C1 segment of cervical spinal cord (tissue), 14 donors: ENCODE measurements at places on chromosomes 2 and 18.

DNA sequence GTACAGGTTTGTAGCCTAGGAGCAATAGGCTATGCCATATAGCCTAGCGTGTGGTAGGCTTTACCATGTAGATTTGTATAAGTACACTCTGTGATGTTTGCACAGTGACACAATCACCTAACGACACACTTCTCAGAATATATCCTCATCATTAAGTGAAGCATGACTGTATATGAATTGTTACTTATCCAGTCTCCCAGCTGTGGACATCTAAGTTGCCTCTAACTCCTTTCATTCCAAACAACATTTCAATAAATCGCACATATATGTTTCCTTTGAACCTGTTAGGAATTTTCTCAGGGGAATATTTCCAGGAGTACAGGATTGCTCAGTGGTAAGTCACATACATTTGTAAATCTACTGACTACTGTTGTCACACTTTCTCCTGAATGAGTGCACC lies 90.0 kb downstream of the ARHGAP15 start:
- no peak for DNase-seq

DNA sequence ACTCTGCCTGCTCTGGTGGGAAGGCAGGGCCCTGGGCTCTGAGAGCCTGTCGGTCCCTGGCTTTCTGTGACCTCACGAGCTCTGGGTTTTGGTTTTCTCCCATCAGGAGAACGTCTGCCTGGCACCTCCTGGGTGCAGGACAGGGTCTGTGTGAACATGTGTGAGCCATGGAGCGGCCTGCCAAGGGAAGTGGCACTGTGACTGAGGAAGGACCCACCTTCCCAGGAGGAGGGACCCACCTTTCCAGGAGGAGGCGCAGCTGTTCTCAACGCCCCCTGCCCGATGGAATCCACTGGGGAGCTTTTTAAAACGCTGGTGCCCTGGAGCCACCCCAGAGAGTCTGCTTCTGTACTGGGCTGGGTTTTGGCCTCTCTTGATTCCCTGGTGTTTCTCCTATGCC lies 168.7 kb downstream of the GLI2 start:
- DNase-seq, result no peak

GRCh38 chr2:207762146-207762545 lies 7.6 kb downstream of the FZD5 start:
- DNase-seq, result no peak

GRCh38 chr2:44598330-44599119 lies 236.8 kb downstream of the CAMKMT start:
- DNase-seq, result no peak

DNA sequence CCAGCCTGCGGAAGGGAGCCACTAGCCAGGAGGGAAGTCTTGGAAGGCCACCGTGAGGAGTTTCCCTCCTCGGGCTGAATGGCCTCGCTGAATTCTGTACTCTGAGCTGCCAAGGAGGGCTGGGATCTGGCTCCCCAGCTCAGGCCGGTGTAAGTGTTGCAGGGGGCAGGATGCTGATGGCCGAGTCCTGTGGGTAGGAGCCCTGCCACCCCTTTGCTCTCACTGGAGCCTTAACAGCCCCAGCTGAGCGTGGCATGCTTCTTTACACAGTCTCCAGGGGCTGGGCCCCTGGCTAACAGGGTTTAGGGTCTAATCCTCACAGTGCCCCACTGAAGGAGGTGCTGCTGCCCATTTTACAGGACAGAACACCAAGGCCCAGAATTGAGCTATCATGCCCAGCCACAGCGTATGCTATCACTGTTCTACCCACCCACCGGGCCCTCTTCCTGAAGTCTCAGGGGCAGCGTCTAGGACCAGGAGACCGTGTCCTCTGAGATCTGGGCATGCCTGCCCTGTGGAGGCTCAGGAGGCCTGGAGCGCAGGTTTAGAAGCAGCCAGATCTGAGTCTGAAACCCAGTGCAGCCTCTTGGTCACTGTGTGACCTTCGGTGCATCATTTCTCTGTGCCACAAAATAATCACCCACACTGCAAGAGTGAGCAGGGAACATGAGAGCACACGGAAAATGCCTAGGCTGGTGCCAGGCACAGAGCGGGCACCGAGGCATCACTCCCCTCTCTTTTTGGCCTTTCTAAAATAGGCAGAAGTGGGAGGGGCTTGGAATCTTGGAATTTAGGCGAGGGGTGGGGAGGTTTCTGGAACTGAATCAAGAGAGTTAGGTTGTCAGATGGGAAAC lies 42.9 kb downstream of the TMEM37 start:
- no peak for DNase-seq

DNA sequence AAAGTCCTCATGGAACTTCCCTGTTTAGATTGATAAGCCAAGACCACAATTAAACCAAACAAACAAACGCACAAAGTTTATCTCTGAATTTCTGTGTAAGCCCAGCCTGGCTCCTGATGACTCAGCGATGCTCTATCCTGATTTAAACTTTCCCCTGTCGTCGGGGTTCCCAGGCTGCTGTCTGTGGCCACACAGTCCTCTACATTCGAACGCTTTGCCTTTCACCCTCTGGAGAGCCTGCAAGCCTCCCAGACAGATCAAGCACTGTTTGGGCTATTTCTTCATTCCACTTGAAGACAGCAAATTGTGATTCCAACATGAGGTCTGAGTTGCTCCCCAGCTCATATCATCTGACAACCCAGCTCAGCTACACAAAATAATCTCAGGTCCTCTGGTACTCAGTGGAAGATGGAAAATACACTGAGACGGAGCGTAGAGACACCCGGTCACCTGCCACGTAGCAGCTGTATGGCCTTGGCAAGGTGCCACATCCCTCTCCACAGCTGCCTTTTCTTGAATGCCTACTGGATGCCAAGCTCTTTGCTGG lies 51.2 kb downstream of the CYRIA start:
- DNase-seq, result no peak

- no peak for DNase-seq
These were observed 37.0 kb downstream of the EIF4E2 start for GRCh38 chr2:232587512-232587911.

DNA sequence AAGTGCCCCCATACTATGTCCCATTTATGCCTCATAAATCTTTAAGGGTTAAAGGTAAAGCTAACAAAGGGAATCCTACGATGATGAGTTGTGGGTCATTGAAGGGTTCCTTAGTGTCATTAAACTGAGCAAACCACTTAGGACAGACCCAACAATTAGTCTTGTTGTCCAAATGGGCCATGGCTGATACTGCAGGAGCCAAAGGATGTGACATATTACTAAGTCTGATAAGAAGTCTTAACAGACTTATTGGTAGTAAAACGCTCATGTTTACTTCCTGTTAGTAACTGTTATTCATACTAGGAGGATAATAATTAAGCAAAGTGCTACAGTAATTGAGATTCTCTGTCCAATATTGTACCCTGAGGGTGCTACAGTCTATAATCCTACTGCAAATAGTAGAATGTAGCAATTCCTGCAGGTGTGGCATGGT lies 96.8 kb downstream of the PTPN4 start:
- no peak for DNase-seq

DNA sequence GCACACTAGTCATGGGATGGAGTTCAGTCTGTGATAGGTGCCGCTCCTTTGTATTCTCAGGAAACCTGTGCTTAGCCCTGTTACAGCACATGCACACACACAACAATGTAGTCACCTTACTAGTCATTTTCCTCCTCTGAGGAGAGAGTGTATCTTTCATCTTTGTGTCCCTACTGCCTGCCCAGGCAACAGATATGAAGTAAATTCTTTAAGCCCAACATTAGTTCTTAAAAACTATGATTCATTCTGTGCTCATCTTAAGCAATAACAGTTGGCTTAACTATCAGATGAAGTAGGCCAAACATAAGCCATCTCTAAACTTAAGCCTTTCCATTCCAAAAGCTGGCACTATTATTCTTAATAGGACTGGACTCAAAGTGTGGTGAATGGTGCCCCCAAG lies 186.5 kb downstream of the LNPK start:
- DNase-seq, result no peak

DNA sequence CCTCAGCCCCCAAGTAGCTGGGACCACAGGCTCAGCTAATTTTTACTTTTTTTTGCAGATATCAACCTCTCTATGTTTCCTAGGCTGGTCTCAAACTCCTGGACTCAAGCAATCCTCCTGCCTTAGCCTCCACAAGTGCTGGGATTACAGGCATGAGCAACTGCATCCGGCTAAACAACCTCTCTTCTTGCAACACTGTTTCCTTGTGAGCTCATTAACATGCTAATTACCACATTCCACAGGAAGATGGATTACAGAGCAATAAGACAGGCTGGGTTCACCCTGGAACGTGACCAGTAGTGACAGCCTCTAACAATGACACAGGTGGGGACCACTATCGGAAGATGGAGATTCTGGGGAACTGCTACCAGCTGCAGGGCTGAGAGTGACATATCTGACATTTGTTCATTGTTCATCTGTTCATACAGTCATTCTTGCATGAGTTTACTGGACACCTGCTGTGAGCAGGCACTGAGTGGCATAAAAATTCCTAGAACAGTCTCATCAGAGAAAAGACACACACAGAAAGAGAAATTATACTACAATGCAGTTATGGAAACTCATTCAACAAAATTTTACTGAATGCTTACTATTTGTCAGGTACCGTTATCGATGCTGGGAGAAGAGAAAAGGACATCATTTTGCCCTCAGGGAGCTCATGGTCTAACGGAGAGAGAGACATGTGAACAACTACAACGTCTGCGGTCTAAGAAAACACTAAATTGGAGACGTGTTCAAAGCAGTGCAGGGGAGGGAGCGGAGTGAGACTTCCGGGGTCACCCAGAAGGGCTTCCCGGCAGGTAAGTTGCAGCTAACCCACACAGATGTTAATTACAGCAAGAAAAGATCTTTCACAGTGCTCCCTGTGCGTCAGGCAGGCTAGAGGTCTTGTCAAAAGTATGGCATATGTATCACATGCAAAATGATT lies 37.6 kb downstream of the PROC start:
- no peak for DNase-seq
